ENCODE measurements at places on chromosomes 3 and 15.

GRCh38 chr3:46950177-46950576, 26.4 kb downstream of the CCDC12 start:
- no peak for DNase-seq

DNA sequence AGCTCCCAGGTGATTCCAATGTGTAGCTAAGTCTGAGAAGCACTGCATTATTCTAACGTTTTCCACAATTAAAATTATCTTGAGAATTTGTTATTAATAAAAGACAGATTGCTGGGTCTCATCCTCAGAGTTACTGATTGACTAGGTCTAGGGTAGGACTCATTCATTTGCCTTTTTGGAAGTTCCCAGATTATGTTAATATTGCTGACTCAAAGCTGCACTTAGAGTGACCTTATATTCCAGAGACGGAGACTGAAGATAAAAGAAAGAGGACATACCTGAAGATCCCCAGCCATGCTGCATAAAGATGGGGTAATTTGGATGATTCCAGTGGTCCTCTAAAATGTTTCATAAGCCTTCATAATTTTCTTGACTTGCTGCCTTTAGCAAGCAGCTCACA, 81.8 kb downstream of the PLSCR2 start:
- no peak for DNase-seq

DNA sequence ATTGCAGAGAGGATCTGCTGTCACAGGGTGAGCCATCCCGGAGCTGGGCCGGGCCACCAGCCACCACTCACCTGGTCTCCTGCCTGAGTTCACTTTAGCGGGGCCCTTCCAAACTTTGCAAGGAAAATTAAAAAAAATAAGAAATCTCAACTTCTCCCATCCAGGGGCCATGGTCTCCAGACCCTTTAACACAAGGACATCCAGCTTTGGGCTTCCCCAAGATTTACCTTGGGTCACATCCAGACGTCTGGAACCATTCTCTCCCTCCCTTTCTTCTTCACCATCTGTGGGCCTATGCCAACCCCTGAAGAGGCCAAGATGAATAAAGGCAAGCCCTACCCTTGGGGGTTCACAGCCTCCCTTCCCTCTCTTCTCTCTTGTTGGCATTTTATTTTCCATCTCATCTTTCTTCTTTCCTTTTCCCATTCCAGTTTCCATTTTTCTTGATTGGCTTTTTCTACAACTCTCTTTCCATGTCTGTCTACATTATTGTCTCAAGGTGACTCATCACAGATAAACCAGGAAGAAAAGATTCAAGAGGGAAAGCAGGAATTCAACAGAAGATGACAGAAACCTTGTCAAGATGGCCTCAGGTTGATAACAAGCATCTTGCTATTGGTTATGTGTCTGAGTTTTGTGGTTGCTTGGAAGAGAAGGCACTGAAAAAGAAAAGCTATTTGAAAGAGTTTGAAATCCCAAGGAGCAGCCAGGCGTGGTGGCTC, 49.5 kb downstream of the ITGA11 start:
- DNase-seq: no peak

- no peak for DNase-seq
These were observed 16.8 kb downstream of the IGDCC4 start for GRCh38 chr15:65405791-65406423.

GRCh38 chr3:41095702-41096101, 103.6 kb upstream of the CTNNB1 start:
- no peak for DNase-seq

GRCh38 chr3:138186803-138187295, 252 bp upstream of the ARMC8 start:
- DNase-seq: peak; percentile 94

DNA sequence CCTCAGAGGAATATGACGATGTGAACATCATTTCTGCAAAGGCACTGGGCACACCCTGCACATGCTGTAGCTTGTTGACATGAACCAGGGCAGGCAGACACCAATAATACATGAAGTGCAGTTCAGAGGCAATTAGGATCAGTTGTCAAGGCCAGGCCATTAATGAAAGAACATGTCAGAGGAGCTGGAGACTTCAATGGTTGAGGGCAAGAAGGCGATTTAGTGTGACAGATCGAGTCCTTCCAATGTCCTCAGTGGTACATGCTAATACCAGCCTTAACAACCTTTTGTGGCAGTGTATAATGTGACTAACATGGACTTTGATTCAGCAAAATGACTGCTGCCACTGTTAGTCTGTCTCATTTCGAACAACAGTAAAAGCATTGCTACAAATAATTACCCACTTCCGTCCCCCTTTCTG, 205.2 kb upstream of the NANOGP8 start:
- no peak for DNase-seq

Data from NCI-H146 (cell line).